ENCODE measurements at places on chromosomes 7 and 10.
A peak's percentile ranks its signal among the peaks of the same experiment; 100 is the strongest.

DNA sequence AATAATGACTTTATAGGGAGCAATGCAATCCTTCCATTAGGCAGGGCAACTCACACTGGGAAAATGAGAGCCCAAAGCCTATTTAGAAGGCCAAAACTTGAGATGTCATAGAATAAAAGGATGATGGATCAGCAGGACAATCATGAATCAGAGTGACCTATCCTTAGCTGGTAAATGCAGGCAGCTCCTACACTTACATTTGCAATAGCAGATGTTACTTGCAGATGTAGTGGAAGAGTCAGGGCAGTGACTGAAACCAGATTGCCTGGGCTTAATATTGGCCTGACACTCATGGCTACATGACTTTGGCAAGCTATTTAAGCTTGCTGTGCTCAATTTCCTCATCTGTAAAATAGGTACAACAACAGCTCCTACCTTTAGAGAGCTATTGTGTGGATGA, 98.7 kb downstream of the PRTFDC1 start:
- DNase-seq: no peak

GRCh38 chr10:124389613-124390361, 28.9 kb downstream of the OAT start:
- no peak for DNase-seq

DNA sequence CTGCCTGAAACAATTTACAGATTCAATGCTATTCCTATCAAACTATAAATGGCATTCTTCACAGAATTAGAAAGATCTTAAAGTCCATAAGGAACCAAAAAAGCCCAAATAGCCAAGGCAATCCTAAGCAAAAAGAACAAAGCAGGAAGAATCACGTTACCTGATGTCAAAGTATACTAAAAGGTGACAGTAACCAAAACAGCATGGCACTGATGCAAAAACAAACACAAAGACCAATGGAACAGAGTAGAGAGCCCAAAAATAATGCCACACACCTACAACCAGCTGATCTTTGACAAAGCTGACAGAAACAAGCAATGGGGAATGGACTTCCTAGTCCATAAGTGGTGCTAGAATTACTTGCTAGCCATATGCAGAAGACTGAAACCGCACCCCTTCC, 166.0 kb downstream of the KMT2E start:
- no peak for DNase-seq

DNA sequence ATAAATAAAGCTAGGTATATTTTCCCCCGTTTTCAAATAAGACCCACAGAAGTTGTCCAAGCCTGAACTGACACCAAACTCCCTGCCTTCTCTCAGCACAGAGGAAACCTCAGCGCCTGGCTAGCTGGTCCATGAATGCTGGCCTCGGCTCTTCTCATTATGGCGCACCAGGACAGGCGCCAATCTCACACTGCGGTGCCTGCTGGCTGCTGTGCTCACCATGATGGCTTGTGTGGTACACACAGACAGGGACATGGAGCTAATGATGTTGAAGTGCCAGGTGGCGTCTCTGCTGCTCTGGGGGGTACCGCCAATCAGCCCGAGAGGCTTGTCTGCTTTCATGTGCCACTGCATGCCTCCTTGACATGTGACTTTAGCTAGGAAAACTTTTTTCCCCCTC, 43.2 kb upstream of the USP6NL start:
- no peak for DNase-seq

GRCh38 chr7:27634671-27635493, 27.8 kb downstream of the HIBADH start:
- DNase-seq: peak; percentile 45

GRCh38 chr7:34130558-34131295, 225.4 kb downstream of the BMPER start:
- no peak for DNase-seq

DNA sequence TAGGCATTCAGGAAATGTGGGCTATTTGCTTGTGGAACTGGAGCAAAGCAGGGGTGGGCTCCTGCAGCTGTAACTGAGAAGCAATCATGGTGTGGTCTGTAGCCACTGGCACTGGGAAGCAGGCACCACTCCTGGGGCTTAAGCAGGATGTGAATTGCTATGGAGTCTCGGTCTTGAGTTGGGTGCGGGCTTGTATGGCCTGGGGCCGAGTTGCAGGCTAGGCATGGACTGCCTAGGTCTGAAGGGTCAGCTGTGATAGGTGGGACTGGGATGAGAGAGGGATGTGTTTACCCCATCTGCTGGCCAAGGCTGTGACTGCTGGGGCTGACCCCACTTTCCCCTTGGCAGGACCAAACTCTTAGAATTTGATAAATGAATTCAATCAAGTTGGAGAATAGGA, 43.0 kb downstream of the ADCY1 start:
- DNase-seq: no peak

DNA sequence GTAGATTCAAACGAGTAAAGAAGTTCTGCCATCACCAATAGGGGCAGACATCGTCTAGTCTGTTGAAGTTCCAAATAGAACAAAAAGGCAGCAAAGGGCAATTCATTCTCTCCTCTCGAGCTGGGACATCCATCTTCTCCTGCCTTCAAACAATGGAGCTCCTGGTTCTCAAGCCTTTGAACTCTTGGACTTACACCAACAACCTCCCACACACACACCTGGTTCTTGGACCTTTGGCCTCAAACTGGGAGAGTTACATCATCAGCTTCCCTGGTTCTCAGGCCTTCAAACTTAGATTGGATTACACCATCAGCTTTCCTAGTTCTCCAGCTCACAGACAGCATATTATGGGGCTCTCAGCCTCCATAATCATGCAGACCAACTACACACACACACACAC, 9.8 kb upstream of the GIMAP5 start:
- DNase-seq: no peak

DNA sequence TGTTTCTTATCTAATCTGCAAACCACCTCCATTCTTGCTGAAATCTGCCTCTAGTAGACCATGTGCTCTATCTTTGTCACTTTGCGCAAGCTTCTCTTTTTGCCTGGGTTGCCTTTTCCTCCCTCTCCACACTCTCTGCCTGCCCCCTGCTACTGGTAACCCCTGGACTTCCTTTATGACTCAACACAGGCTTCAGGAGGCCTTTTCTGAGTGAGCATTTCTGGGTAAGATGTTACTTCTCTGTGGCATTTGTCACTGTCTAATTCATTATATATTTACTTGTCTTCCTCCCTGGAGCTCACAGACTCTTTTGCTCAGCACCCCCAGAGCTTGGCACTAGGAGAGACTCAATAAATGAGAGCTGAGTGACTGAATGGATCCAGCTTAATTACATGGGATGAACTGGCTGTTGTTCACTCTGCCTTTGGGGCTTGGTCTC, 8.4 kb downstream of the GOLGA7B start:
- no peak for DNase-seq

GRCh38 chr7:3955751-3956696, 655.0 kb downstream of the SDK1 start:
- DNase-seq: peak; percentile 95

- no peak for DNase-seq
Observed at GRCh38 chr7:26912338-26912737, 47.9 kb upstream of the SKAP2 start.

DNA sequence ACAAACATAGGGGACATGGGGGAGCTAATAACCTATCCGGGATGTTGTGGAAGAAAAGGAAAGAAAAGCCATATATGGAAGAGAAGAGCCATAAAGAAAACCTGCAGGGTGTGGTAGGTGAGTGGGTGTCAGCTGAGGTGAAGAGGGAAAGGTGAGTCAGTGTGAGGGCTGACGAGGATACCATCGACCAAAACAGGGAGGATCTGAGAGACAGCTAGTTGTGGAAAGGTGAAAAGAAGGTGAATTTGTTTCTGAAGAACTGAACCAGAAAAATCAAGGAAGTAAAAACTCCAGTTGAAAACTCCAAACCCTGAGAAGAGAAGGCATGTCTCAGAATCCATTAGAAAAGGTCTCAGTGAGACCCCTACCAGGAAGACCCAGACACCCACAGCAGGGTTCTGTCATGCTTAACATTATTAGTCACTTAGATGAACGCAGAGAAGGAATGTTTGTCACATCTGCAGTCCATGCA, 4.1 kb downstream of the BLNK start:
- no peak for DNase-seq

DNA sequence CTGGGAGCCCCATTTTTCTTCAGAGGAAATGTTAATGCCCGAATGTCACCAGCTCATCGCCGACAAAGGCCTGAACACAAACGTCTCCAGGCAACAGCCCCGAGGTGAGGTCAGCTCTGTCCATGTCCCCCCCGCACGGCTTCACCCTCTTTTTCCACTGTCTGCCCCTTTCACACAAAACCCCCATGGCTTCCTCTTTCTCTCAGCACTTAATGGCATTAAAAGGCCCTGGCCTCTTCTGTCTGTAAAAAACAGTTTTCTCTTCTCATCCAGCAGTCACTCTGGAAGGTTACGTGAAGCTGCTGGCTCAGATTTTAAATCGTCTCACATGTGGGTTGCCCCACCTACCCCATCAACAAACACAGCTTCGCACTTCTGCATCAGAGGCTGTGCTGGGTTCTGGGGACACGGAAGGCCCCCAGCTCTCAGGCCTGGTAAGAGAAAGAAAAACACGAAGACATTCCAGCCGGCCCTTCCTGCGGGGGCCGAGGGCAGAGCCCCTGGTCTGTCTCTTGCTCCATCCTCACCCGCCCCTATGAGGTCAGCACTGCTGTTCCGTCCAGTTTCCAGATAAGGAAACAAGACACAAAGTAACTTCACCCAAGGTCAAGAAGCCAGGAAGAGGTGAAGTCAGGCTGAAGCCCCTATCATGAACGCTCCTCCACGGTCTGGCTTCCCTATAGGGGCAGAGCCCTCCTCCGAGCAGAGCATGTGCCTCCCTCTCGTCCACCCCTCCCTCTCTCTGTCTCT, 91.1 kb upstream of the PDGFA start:
- DNase-seq: no peak

- DNase-seq: no peak
Observed at GRCh38 chr7:87999261-87999660, 65.2 kb downstream of the ADAM22 start.

GRCh38 chr10:49273626-49274025, 25.3 kb upstream of the C10orf71 start:
- no peak for DNase-seq

- DNase-seq: peak; percentile 54
Observed at GRCh38 chr7:27185013-27185853, at the start of gene HOXA11. TSS of gene HOXA11 (minus strand) at chr7:27185232. CDS start at chr7:27185144, 88 bp downstream.

DNA sequence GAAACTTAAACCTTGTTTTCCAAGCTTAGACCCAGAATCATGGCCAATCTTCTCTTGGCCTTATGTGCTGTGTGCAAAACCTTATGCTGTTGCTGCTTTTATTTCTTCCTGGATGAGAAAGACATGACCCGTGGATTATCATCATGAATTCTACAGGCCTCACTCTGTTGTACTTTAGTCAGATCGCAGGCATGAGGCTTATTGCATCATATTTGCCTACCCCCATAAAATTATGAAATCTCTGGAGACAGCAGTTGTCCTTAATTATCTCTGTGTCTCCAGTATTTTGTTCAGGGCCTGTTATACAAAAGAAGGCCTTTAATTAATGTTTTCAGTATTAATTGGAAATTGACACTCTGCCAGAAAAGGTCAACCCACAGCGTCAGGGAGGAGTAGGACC, 71.6 kb downstream of the PLCE1 start:
- DNase-seq: no peak

- DNase-seq: no peak
Observed at GRCh38 chr7:6615723-6616555, 529 bp downstream of the ZNF853 start.

DNA sequence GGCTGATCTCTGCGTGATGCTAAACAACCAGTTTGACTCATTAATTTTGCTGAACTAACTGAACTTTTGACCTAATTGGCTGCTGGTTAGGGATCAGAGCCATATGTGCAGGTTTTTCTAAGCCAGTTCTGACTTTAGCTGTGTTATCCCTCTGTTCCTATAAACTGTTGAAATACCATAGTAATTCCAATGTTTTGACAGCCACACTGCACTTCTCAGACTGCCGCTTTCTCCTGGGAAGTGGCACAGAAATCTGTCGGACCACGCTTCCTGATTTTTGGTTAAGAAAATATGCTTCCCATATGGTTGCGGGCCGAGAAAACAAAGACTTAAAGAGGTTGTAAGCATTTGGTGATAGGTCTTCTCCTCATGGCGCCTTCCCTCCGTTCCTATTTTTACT, 42.3 kb downstream of the TBXAS1 start:
- no peak for DNase-seq

- no peak for DNase-seq
Observed at GRCh38 chr7:155124706-155125105, 54.6 kb downstream of the HTR5A start.

- DNase-seq: no peak
Observed at GRCh38 chr7:149716932-149717307, 56.5 kb downstream of the ZNF467 start.

- no peak for DNase-seq
Observed at GRCh38 chr7:4758111-4758510, 17.3 kb upstream of the AP5Z1 start.

- DNase-seq: no peak
Observed at GRCh38 chr7:88668591-88668990, 90.9 kb upstream of the ZNF804B start.

DNA sequence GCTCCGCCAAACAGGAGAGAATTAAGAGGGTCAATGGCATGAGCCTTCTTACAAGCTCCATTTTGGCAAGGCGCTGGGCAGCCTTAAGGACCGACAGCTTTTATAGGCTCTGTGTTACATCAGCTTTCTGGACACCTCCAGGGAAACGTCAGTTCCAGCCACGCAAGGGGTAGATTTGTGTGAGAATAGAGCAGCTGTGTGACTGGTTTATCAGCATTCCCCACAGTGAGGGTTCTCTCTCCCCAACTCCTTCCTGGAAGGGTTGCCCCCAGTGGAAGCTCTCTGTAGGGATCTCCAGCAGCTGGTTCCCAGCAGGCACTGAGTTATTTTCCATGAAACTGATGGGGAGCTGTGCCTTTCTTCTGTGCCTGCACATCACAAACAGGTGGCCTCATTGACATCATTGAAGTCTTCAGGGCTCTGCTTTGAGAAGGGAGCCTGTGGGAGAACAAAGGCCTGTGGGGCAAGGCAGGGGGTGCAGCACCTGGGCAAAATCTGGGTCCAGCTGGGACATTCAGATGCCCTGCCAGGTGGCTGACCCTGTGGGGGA, at the start of gene CUZD1:
Gene CUZD1 (minus strand): TSS at position 75 of the 550 bp plus-strand sequence. CDS start 14 bp downstream, at position 61.
- no peak for DNase-seq

DNA sequence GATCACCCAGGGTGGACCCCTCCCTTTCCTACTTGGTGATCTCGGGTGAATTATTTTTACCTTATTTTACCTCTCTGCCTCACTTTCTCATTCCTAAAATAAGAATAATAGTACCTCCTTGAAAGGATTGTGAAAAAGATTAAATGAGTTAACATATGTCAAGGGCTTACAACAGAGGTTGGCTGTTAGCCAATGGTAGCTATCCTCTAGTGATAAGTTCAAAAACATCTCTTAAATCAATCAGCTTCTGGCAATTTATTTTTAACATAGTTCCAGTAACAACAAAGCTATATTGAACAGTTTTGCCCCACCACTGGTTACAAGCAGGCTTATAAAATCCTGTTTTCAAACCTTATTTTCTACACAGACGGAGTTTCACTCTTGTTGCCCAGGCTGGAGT, 45.4 kb downstream of the TMEM168 start:
- DNase-seq: no peak

GRCh38 chr10:58734116-58734515, 221.4 kb downstream of the BICC1 start:
- DNase-seq: no peak

Data from DMS79 treated with DMSO at 0.1 percent for 48 hours (cell line).